ENCODE measurements at places on chromosomes 6 and 20.

DNA sequence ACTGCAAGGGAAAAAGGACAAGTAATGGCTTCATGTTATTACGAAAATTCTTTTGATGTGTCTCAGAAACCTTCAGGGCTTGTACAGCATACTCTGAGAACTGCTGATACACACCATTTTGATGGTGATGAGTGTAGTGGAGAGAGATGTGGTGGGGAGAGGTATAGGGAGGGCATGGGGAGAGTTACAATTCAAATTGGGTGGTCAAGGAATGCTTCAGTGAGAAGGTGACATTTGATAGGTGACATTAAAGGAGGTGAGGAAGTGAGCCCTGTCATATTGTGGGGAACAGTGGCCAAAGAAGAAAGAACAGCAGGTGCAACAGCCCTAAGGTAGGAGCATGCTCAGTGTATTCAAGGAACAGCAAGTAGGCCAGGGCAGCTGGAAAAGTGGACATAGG lies 318.9 kb downstream of the CLIC5 start:
- no peak for DNase-seq

DNA sequence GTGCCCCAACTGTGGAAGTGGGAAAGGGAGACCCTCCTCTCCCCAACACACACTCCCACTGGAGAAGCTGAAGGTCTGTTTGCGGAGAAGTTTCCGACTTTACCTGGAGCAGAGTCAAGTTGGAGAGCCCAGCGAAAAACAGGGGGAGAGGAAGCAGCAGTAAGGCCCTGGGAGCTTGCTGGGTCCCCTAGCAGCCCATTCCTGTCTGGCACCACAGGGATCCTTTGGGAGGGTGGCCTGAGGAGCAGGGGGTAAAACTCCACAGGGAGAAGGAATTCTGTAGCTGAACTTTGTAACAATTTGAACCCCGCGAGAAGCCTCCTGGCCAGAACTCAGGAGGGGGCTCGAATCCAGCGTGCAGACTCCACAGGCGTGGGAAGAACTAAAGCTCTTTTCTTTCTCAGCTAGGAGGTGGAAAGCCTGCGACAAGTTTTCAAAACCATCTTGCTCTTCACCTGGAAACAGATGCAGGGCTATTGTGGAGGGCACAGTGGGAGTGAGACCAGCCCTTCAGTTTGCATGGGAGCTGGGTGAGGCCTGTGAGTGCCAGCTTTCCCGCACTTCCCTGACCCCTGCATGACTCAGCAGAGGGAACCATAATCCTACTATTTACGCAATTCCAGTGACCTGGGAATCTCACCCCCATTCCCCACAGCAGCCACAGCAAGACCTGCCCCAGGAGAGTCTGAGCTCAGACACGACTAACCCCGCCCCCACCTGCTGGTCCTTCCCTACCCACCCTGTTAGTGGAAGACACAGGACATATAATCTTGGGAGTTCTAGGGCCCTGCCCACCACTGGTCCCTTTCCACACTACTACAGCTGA lies 25.8 kb downstream of the SERPINB9 start:
- no peak for DNase-seq

DNA sequence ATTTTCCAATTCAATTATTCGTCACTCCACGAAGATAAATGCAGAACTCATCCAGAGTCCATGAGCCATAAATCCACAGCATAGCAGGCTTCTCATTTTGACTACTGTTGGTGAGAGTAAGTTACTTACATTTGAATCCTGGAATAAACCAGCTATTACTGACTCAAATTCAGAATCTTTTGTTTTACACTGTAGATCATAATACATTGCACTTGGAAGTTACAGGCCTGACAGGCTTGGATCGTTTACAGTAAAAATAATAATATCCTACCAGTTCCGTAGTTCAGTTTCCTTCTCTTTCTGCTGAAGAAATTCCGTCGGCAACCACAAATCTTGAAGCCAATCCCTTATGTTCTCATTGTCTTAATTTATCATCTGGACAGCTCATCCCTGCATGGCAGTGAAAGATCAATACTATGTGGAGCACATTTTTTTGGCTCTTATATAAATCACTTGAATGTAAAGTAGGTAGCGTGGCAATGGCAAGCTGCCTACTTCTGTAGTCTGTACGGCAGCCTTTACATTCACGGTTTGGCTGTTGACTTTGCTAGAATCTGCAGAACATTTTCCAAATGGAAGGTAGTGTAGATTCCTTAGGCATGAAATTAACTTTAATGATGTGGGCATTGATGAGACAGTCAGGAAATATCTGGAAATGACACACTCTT lies 142.9 kb downstream of the WDR27 start:
- no peak for DNase-seq

GRCh38 chr6:130381459-130382380 lies 15.9 kb downstream of the TMEM200A start:
- no peak for DNase-seq

- DNase-seq: no peak
Measured at GRCh38 chr6:139765825-139766285, 391.4 kb upstream of the CITED2 start.

GRCh38 chr6:140921366-140922226 lies 1211.1 kb upstream of the GJE1 start:
- no peak for DNase-seq

DNA sequence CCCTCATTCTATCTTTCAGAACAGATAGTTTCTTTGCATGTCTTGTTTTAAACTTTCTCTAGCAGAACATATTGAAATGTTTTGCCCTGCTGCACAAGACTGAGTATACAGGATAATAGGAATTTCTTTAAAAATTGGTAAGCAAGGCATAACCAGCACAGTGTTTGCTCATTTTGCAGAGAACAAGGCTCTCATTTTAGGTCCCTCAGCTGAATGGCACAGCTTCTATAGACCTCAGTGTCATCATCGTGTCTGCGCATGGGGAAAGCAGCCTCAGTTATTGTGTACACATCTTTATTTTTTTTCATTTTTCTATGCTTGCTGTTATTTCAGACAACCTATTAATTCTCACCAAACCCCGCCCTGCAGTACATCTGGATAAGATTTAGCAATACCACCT lies 35.7 kb downstream of the TTI1 start:
- no peak for DNase-seq

GRCh38 chr6:13304580-13305260 lies 23.6 kb downstream of the TBC1D7 start:
- no peak for DNase-seq

DNA sequence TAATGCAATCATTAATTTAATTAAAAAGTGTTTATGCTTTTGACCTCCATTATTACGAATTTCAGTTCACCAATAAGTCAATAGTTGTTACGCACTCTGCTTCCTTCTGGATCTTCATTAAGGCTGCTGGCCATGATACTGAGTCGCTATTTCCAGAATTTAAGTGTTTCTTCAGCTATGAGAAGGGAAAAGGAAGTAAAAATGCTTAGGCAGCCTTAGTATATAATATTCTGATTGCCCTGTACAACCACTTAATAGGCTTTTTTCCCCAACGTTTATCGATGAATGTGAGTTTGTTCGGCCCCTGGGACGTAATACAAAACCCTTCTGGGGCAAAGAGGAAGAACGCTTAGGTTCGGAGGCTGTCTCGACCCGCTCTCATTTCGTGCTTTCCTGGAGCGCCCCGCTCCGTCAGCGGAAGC lies 644 bp downstream of the OARD1 start:
- DNase-seq: no peak

- DNase-seq: no peak
Measured at GRCh38 chr6:5135788-5136376, 50.7 kb downstream of the PPP1R3G start.

DNA sequence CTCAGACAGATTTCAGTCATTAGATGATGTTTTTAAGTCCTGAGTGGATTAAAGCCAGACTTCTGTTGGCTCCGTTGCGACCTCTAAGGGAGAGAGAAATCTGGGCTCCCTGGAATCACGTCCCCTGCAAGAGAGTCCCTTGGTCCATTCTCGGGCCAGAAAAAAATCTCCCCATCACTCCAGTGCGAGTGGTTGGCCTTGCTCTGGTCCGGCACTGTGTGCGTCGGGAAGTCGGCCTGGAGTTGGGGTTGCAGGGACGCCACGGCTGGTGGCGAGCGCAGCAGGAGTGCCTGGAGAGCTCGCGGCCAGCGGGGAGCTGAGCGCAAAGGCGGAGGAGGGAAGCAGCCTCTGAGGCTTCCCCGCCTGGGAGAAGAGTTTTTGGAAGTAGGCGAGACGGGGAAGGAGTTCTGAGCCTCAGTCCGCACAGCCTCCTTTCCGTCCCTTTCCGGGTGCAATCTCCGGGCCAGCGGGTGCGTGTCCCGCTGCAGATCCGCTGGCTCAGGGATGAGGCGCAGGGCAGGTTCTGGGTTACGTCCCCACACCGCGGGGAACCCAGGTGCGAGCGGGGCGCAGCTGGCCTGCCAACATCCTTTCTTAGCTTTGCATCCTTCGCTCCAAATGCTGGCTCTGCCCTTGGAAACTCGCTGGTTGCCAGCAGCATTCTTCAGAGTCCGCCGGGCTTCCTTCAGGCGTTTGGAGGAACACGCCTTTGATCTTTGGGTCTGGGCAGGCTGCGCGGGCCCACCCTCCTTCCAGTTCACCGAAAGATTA lies 6.8 kb downstream of the TCF21 start:
- DNase-seq: no peak

- no peak for DNase-seq
Measured at GRCh38 chr6:155125906-155126305, 130.8 kb downstream of the TIAM2 start.

DNA sequence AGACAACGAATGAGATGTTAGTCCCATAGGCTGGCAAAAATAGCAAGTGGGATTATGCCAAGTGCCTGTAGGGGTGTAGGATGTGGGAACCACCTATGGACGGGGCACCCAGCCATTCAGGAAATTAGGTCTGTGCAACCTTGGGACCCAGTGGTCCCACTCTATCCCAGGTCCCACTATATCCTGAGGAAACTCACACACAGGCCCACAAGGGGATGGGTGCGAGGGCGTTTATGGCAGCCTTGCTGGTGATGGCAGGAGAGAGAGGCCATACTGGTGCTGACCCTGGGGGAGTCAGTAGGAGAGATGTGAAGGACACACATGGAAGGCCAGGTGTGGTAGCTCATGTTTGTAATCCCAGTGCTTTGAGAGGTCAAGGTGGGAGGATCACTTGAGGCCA lies 163.6 kb downstream of the EYA2 start:
- DNase-seq: no peak

- DNase-seq: no peak
Measured at GRCh38 chr6:86147859-86148258, 505.2 kb upstream of the SYNCRIP start.

GRCh38 chr6:79168695-79168980 lies 65.8 kb downstream of the HMGN3 start:
- DNase-seq: no peak

- no peak for DNase-seq
Measured at GRCh38 chr20:36591854-36592641, 13.5 kb upstream of the RAB5IF start.

- DNase-seq: no peak
Measured at GRCh38 chr6:9831783-9832182, 583.1 kb downstream of the TFAP2A start.

DNA sequence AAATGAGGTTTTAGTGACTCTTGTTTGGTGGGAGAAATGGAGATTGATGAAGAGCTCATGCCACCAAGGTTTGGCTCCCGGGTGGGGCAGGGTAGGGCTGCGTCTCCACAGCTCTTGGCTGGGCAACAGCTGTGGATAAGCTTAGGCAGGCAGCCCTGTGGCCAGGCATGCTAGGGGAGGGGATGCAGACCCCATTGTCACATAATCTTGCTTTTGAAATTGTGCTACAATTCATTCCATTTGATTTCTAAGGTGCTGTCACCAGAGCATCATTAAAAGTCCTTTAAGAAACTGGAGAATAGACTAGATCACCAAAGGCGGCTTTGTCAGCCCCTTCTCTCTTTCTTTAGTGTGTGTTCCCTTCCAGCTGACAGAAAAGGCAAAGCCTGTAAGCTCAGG lies 574.2 kb upstream of the JAG1 start:
- DNase-seq: no peak

GRCh38 chr6:24874776-24875533 lies 60.8 kb downstream of the RIPOR2 start:
- DNase-seq: no peak

GRCh38 chr6:40480678-40481077 lies 106.5 kb downstream of the LRFN2 start:
- DNase-seq: no peak

- DNase-seq: no peak
Measured at GRCh38 chr6:3270258-3270657, 11.5 kb downstream of the PSMG4 start.

GRCh38 chr6:51949526-51949925 lies 137.9 kb downstream of the PKHD1 start:
- DNase-seq: peak; percentile 73

- DNase-seq: no peak
Measured at GRCh38 chr20:53527196-53527595, 66.4 kb downstream of the ZNF217 start.

DNA sequence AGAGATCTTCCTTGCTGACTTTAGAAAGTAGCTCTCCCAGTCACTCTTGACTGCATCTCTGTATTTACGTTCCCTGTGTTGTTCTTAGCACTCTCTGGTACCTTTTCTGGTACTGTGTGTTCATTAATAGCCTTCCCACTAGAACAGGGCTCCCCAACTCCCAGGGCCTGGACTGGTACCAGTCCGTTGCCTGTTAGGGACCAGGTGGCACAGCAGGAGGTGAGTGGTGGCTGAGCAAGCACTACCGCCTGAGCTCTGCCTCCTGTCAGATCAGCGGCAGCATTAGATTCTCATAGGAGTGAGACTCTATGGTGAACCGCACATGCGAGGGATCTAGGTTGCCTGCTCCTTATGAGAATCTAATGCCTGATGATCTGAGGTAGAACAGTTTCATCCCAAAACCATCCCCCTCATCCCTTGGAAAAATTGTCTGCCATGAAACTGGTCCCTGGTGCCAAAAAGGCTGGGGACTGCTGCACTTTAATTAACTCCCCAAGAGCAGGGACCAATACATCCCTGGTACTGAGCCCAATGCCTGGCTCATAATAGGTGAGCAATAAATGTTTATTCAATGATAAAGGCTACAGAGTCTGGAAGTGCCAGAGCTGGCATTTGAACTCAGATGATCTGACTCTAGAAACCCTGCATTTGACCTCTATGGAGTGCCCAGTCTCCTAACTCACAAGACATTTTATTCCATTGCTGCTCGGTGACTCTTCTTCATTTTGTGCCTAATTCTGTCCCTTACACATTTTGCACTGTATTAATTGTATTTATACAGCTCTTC lies 11.0 kb downstream of the UTRN start:
- DNase-seq: no peak

- no peak for DNase-seq
Measured at GRCh38 chr6:148855744-148856143, 108.9 kb downstream of the UST start.

- no peak for DNase-seq
Measured at GRCh38 chr20:45039475-45039820, 61.5 kb downstream of the KCNS1 start.

- DNase-seq: no peak
Measured at GRCh38 chr6:136546331-136546730, 3.9 kb downstream of the MAP7 start.

DNA sequence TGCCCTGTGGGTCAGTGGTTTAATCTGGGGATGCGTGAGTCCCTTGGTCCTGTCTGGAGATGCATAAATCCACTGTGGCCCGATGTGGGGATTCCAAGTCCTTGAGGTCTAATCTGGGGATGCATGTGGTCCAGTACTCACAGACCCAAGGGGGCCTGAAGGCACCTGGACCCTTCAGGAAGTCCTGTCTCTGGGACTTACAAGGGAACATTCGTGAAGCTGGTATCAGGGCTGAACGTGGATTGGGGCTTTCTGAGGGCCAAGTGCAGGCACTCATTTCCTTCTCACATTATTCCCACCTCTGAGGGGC lies 25.2 kb upstream of the GTSF1L start:
- DNase-seq: no peak
